Fibroblast of skin of left quadriceps (primary cell): ENCODE measurements at places on chromosomes 6 and 20.

GRCh38 chr6:152301021-152301764, 336.0 kb downstream of the SYNE1 start:
- DNase-seq = no peak

DNA sequence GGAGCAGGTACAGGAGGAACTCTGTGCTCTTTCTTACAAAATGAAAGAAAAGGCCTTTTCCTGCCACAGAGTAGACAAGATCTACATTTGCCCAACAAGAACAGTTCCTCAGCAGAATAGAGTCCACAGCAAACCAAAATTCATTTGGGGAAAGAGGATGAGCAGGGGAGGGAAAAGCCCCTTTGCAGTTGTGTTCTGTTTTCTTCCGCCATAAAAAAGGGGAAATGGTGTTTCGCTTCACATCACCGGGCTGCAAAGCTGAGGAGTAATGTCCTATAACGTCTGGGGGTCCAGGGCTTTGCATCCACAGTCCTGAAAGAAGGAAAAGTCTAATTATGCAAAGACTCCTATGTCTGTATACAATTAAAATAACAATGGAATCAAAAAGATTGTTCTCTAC, at the start of gene GPR31:
TSS of gene GPR31 (minus strand) at position 118 of the 400 bp plus-strand sequence. CDS start 149 bp downstream, outside the sequence.
- no peak for DNase-seq

DNA sequence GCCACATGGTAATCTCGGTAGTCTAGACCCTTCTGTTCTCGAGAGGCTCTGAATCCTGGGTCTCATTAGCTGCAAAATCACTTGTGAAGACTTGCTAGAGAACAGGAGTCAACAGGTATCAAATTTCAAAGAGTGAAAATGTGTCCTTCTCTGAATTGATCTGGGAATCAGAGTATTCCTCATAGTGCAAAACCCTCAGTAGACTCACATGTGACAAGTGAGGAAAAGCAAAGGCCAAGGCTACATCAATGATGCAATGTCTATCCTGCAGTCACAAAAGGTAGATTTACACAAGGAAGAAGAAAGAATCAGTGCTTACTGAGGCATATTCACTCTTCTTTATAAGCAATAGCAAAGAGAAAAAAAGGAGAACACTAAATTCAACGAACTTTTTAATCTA, 1220.0 kb upstream of the GJE1 start:
- no peak for DNase-seq

DNA sequence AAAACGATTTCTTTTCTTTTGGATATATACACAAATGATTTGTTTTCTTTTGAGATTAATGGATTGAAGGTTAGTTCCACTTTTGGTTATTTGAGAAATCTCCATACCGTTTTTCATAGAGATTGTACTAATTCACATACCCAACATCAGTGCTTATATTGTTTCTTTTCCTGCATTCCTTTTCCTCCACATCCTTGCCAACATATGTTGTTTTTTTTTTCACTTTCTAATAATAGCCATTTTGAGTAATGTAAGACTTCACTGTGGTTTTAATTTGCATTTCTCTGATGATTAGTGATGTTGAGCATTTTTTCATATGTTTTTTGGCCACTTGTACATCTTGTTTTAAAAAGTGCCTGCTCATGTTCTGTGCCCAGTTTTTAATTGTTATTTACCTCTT, 846.4 kb upstream of the EYS start:
- DNase-seq = peak; percentile 10

GRCh38 chr6:43722920-43723545, 35.4 kb upstream of the MRPS18A start:
- DNase-seq = no peak

DNA sequence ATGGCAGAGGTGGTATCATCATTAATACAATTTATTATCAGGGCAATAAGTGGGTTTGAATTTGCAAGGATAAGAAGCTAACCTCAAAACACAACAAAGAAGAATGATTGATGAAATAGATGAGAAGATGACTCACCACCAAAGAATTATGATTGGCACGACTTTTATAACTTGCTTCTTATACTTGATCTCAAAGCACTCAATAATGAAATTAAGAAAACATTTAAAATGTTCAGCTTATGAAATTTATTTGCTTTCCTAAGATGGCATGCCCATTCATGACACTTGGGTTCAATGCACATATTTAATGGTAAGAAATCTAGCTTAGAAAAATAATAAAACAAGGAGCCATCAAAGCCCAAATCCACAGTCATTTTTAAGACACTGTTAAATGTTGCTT, 477.5 kb downstream of the GJA1 start:
- DNase-seq = no peak

DNA sequence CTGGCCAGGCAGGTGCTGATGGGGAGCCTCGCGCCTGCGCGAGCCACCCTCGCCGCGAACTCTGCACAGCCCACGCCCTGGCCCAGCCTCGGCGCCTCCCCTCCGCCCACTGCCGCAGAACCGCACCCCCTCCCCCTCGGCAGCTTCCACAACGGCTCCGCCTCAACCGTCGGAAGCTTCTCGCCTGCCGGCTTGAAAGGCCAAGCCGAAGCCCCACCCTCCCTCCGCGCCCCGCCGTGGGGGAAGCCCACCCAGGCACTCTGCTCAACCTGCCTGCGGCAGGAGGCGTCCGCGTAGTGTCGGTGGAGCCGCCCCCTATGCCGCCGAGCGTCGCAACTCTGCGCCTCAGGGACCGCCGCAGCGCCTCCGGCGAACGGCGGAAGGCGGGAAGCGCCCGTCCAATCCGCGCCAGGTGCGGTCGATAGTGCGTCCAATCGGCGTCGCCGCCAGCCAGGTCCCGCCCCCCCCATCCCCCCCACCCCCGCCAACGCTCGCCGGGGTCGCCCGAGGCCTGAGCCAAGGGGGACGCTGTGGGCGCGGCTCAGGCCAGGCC, at the start of gene SYCP2:
TSS of gene SYCP2 (minus strand) at position 342 of the 553 bp plus-strand sequence. CDS start 11,224 bp downstream, outside the sequence.
- DNase-seq = peak; percentile 21

- DNase-seq = no peak
Observed at GRCh38 chr6:13641315-13641714, 26.2 kb downstream of the NOL7 start.

DNA sequence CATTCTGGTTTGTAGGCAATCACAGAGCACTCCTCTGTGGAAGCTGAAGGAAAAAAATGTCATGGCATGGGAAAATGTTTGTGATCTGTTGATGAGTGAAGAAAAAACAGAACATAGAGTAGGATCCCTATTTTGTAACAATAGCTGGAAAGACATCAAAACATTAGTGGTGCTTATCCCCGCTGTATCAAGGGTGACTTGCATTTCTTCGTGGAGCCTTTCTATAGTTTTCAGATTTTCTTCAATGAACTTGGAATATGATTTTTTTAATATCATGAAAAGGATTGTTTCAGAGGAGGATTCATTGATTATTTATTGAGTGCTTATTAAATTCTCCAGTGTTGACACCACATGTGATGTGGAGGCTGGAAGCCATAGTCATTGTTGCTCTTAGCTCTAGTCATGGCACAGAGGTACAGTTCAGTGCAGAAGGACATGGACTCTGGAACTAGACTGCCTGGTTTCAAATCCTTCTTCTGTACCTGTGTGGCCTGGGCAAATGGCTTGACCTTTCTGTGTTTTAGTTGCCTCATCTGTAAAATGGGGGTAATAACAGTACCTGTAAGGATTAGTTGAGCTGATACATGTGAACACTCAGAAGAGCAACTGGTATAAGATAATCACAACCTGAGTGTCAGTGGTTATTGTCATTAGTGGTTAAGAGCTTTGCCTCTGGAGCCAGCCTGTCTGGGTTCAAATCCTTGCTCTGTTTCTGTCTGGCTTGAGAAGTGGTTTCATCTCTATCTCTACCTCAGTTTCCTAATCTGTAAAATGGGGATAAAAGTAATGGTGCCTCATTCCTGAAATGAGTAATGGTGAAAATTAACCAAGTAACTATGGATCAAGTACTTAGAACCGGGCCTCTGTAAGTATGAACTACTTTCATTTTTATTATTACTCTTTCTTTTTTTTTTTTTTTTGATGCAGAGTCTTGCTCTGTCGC, 14.7 kb upstream of the CDKN1A start:
- DNase-seq = no peak

DNA sequence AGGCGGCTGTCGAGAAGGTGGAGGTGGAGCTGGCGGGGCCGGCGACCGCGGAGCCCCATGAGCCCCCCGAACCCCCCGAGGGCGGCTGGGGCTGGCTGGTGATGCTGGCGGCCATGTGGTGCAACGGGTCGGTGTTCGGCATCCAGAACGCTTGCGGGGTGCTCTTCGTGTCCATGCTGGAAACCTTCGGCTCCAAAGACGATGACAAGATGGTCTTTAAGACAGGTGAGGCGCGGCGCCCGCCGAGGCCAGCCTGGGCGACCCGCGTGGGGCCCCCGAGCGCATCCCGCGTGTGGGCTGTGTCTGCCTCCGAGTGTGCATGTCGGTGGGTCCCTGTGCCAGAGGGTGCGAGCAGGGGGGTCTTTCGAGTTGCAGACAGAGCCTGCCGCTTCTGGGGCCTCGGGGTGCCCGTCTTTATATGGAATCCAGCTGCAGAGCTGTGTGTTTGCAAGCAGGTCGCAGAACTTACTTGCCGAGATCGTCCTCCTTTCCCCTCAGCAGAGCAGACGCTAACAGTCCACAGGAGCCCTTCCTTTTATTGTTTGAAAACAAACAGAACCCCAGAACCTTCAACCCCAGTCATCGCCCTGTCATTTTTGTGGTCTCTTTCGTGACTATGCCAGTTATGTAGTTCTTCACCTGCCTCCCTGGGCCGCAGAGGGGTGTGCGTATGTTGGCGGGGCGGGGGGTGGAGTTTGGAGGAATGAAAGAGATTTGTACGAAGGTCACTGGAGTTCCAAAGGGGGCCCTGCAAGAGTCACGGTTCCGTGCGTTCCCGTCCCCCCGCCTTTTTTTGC, 766 bp downstream of the SLC16A10 start:
- DNase-seq = no peak

DNA sequence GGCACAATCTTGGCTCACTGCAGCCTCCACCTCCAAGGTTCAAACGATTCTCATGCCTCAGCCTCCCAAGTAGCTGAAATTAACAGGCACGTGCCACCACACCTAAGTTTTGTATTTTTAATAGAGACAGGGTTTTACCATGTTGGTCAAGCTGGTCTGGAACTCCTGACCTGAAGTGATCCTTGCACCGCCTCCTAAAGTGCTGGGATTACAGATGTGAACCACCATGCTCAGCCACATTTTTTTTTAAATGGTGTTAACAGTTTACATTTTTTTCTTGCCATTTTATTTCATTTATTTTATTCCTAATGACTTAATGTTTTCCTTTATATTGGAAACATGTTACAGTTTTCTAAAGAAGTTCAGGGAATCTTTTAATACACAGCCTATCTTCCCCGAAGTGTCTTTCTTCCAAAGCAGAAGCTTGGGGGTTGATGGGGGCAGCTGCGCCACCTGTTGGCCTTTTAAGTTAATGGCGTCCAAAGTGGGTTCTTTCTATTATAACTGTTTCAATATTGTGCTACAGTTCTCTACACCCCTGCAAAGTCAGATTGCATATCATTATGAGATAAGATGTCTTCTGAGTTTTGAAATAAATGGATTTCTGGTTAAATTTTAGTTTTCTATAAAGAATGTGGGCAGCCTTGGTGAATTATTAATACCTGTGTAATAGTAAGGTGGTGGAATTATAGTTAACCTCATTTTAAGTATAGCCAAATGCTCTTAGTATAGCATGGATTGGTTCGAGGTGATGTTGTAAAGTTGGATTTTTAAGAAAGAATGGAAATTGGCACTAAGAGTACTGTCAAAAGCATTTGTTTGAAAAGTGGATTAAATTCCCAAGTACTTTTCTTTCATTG, 42.0 kb upstream of the PLCG1 start:
- peak; percentile 45 for DNase-seq

- no peak for DNase-seq
Observed at GRCh38 chr6:27777614-27778355, 134.4 kb downstream of the OR2B2 start.

GRCh38 chr6:144953552-144954240, 668.6 kb downstream of the UTRN start:
- DNase-seq = no peak

GRCh38 chr6:33702345-33702977, 9.0 kb downstream of the UQCC2 start:
- DNase-seq = no peak

DNA sequence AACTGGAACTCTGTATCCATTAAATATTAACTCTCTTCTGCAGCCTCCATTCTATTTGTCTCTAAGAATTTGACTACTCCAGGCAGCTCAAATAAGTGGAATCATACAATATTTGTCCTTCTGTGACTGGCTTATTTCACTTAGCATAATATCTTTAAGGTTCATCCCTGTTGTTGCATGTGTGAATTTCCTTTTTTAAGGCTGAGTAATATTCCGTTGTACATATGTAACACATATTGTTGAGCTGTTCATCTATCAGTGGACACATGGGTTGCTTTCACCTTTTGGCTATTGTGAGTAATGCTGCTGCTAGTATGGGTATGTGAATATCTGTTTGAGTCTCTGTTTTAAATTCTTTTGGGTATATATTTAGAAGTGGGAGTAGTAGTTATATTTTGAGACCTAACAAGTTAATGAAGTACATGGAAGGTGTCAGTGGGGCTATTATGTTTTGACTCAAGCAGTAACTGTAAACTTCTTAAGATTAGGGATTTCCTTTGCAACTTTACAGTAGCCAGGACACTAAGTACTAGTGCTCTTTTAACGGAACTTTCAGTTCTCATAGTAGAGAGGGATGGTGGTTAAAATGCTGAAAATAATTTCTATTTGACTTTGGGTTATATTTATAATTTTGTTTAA, 29.7 kb upstream of the TMEM217 start:
- no peak for DNase-seq

- no peak for DNase-seq
Observed at GRCh38 chr6:72824833-72825232, 203.0 kb downstream of the KCNQ5 start.

DNA sequence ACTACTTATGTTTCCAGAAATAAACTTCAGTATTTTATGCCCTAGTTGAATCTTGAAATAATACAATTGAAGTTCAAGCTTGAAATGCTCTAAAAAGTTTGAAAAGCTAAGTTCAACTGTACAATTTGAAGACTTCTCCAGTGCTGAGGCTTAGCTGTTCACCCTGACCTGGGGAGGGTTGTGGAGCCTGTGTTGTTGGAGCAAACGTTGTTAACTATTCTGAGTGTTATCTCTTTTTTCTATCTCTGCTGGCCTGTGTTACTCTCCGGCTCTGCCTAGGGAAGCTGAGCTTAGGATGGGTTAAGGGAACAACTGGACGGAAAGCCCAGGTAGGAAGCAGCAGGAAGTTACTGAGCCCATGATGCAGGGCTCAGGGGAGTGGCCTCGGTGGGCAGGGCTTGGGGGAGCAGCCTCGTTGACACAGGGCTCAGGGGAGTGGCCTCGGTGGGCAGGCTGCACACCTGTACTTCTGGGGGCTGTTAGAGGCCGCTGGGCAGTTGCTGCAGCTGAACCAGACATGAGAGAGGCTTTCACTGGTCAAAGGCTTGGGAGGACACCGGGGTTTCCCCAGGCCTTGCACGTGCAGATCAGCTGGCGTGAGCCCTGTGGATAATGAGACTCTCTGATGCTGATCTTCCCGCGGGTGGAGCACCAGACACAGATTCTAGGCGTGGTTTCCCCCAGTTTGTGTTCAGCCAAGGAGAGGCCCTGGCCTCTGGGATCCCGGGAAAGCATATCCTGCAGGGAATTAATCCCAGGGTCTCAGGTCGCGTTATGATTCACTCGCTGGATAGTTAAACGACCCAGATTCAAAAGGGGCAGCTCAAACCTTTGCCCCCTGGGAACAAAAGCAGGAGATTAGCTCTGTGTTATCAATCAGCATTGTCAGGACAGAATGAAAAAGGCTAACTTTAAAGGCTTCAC, 58.9 kb downstream of the ERMARD start:
- DNase-seq = no peak
